ENCODE measurements at places on chromosomes 1 and 21. TPM values are rescaled to one million over a fixed set of nuclear protein-coding genes. Genes with fewer than 3 reads are reported as not detected.
A peak's percentile ranks its signal among the peaks of the same experiment; 100 is the strongest.

LRRC53 gene
- not detected for total RNA-seq

TNFRSF8 gene
- 1.4 TPM for total RNA-seq

NBPF3 gene
- 3.0 TPM for total RNA-seq

DNA sequence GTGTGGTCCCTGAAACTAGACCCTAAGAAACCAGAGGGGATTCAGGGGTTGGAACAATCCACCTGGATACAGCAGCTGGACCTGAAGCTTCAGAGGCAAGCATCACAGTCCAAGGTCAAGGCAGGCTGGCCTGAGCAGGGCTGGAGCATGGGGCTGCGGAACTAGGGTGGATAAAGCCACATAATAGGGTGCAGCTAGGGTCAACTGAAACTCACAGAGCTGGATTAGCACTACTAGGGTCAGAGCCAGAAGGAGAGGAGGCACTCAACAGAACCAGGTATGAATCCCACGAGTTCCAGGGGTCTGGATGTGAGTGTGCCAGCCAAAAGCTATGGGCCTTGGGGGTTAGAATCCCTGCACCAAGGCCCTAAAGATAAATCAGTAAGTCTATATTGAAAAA, 231.0 kb upstream of the KIAA0040 start:
- no peak for DNase-seq

KIAA1614 gene
- 11.4 TPM for total RNA-seq

CFHR3 gene
- total RNA-seq = not detected

MYBPHL gene
- total RNA-seq = 1.2 TPM

DNA sequence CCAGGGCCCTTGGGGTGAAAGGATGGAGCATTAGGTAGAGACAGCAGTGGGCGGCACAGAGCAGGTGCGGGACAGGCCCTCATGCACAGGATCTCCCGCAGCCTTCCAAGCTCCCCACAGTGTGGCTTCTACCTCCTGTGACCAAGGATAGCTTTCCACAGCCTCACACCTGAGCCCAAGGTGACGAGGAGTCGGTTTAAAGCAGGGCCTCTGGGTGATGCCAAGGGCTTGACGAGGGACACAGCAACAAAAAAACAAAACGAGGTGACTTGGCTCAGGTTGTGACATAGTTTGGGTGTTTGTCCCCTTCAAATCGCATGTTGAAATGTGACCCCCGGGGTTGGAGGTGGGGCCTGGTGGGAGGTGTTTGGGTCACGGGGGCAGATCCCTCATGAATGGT, 15.3 kb downstream of the RSPH1 start:
- DNase-seq = no peak

- no peak for DNase-seq
Measured at GRCh38 chr1:226029093-226029496, 30.0 kb upstream of the SDE2 start.

DNA sequence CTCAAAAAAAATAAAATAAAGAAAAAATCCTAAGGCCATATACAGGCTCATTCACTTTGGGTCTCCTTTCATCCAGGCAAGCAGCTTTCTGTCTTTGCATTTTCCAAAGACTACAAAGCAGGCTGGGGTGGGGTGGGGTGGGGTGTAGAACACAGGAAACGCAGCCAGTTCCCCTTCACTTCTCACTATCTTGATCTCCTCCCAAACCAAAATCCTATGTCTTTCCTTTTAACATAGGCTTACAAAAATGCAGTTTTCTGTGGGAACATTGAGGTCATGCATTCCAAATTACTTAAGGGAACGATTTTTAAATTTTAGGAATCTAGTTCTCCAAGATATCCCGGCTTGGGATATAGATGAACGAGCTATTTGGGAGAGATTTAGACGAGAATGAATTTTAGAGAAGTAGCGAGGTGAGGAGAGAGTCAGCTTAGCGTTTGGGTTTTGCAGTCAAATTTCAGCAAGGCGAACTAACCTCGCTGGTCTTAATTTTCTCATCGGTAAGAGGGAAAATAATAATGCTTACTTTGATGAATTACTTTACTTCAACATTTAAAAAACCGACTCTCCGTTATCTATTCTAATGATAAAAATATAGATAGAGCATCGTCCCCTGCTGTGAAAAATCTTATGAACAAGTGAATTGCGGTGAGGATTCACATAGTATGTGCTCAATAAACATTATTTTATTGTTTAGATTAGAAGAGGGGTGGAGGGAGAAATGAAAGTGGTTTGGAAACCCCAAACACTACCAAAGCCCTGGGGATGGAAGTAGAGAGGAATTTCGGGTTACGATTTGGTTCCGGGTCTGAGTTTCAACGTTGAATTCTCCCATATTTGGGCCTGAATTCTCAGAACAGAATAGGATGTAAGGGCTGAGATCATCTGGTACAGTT, 735 bp upstream of the STX12 start:
- DNase-seq = no peak

TFAP2E gene
- 0.48 TPM for total RNA-seq

S100A7 gene
- total RNA-seq = not detected

SIK1 gene
- 4.9 TPM for total RNA-seq

CAMK1G gene
- not detected for total RNA-seq

OR2L5 gene
- total RNA-seq = not detected

TTLL7 gene
- 24.8 TPM for total RNA-seq

DNA sequence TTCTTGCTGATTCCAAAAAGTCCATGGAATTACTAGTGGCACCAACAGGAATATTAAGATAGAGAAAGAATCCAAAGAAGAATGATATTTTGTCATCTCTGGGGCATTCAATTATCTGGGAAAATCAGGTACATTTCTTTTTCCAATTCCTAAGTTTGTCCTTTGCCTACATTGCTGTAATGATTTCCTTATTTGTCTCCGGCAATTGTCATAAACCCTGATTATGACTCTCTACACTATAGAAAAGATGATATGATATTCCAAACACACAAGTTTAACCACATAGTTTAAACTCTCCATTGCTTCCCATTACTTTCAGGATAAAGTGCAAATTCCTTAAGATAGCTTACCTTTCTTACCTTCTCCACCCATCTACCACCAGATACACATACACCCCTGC, 647.0 kb downstream of the PLPP3 start:
- no peak for DNase-seq

DNA sequence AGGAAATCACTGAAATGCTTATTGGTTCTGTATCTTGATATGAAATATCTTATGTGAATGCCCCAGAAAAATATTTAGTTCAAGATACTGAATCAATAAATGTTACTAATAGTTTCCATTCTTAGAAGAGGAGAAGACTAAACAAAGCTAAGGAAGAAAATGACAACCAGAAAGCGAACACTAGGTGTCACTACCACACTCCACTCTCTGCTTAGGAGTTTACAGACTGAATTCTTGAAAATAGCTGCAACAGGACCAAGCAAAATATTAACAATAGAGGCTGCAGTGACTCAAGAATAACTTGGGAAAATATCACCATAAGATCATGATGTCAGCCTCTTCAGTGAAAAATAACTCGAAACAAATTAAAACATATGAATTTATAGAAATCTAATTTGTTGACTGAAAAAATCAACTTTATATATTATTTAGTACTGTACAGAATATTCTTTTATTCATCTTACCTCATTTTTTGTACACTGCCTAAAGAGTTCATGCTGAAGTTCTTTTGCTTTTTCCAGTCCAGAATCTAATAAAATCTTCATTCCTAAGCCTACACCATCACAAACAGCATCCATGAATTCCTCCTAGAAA, 61.6 kb downstream of the KIF14 start:
- DNase-seq = no peak

- DNase-seq = peak; percentile 49
Measured at GRCh38 chr1:29437946-29438345, 201.6 kb downstream of the PTPRU start.

DNA sequence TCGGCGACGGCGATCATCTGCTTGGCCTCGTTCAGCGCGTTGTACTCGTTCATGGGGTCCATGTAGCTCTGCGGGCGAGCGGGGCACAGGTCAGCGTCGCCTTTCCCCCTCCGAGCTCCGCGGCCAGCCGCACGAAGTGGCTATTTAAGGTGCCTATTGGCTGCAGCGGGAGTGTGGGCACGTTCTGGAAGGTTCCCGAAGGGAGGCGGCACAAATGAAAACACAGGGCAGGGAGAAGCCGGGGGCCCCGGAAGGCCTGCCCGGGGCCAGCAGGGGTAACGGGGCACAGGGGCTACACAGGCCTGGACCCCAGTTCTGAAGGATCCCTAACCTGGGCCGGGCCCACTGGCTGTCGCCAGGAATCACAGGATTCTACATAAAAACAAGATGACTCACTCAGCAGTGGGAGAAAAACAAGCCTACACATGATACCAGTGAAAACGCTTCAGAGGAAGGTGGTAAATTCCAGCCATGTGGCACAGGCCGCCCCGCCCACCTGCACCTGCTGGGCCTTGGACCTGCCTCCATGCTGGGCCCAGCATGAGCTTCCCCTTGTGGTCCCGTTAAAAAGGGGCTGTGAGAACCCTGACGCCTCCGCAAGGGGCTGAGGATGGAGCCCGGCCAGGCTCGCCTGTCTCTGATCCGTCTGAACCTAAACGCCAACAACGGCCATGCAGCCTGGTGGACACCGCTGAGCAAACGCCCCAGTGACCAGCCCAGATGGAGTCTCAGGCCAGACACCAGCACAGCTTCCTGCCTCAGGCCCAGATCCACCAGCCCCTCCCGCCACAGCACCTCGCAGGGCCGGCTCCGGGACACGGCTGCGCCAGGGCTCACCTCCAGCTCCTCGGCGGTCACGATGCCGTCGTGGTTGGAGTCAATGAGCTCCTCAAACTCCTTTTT, 3.9 kb upstream of the TNFRSF4 start:
- no peak for DNase-seq

DNA sequence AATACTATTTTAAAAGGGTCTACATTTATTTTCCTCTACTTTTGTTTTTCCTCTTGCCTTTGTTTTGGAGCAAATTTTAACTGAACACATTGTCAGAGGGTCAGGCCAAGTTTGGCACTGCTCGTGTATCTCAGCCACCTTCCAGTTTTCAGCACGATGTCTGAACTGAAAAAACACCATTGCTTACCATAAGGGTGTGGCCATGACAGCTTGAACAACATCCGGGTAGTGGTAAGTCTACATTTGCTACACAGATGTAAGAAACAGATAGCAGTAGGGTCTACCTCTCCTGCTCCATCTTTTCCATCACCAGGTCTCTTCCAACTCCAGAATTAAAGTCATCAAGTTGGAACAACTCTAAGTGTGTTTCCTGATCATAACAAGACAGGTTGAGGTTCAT, 4.2 kb downstream of the HIVEP3 start:
- no peak for DNase-seq

DNA sequence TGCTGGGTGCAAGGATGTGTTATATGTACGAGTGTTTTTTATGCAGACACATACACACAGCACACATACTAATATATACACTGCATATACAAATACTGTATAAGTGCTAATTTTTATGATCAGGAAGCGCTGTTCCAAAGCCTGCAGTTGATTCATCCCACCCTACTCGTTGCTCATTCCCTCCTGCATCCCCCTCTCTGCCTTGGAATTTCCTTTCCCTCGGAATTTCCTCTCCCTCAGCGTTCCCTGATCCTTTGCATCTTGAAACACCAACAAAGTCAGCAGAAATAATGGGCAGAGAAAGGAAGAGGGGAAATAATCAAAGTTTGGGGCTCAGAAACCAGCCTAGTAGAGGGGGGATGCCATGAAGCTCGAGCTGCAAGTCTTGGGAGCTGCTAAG, 98.9 kb downstream of the CSMD2 start:
- DNase-seq = no peak

INPP5B gene
- total RNA-seq = 13.7 TPM

GRCh38 chr1:151992303-151993083, 1.2 kb downstream of the S100A10 start:
- DNase-seq = peak; percentile 88

GRCh38 chr21:38475519-38475918, 22.8 kb downstream of the ERG start:
- DNase-seq = no peak

DNA sequence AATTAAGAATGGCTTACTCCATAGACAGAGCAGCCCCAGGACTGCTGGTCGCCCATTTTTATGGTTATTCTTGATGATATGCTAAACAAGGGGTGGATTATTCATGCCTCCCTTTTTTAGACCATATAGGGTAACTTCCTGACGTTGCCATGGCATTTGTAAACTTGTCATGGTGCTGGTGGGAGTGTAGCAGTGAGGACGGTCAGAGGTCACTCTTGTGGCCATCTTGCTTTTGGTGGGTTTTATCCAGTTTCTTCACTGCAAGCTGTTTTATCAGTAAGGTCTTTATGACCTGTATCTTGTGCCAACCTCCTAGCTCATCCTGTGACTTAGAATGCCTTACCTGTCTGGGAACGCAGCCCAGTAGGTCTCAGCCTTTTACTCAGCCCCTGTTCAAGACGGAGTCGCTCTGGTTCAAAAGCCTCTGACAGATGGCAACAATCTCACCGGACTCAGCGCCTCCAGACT, 5.2 kb upstream of the AGPAT3 start:
- no peak for DNase-seq

DNA sequence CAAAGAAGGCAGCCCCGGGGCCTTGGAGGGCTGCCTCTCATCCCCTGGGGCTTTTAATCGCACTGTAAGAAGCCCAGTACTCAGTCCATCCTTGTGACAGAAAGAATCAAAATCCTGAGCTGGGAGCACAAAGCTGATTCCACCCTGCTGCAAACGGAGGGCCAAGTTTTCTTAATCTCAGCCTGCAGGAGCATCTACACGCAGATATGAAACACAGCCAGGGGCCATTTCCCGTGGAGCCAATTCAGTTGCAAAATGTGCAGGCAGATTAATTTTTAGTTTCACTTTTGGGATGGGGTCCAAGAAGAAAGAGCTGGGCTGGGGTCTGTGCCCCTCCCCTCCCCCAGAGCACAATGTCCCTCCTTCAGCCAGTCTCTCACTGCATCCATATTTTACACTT, 4.4 kb downstream of the LYPD8 start:
- DNase-seq = no peak

SYDE2 gene
- 20.2 TPM for total RNA-seq

GRCh38 chr1:226632922-226633351, 84.4 kb downstream of the STUM start:
- DNase-seq = no peak

B3GALT5 gene
- 0.65 TPM for total RNA-seq

- no peak for DNase-seq
Measured at GRCh38 chr1:190129366-190129765, 348.3 kb downstream of the BRINP3 start.

GRCh38 chr1:197677752-197678295, 97.5 kb downstream of the DENND1B start:
- DNase-seq = no peak

GRCh38 chr1:247209396-247209795, 37.6 kb upstream of the ZNF124 start:
- no peak for DNase-seq

- DNase-seq = no peak
Measured at GRCh38 chr1:88791192-88791591, 100.2 kb downstream of the GTF2B start.

Measured in cardiac septum (tissue), 1 donor.